C1 segment of cervical spinal cord (tissue), 14 donors: ENCODE measurements at places on chromosomes 6 and 20.

DNA sequence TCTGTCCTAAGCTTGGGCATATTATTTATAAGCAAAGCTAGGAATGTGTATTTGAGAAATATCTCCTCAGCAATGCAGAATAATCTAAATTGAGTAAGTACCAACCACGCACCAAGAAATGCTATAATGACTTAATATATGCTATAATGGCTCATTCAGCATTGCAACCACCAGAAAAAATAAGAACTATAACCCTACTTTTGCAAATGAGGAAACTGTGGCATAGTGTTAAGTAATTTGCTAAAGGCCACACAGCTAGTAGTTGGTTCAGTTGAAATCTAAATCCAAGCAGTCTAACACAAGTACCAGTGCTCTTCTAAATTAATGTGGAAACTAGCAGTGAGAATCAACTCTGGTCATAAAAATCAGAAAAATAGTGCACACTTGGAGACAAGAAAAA is 35.7 kb downstream of the HBS1L start:
- no peak for DNase-seq

DNA sequence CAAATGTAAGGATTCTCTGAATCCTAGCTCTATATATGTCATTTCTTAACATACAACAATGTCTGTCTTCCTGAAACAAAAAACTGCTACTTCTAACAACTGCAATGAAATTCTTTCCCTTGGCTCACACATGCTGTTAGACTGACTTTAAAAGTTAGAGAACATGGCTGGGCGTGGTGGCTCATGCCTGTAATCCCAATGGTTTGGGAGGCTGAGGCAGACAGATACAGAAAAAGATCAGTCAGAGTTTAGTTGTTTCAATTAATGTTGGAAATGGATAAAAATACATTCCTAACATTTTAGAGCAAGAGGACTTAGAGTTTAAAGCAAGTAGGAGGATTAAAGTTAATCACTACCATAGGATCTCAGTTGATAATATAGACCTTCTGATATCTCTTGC is 28.7 kb upstream of the KIAA1586 start:
- DNase-seq: no peak

DNA sequence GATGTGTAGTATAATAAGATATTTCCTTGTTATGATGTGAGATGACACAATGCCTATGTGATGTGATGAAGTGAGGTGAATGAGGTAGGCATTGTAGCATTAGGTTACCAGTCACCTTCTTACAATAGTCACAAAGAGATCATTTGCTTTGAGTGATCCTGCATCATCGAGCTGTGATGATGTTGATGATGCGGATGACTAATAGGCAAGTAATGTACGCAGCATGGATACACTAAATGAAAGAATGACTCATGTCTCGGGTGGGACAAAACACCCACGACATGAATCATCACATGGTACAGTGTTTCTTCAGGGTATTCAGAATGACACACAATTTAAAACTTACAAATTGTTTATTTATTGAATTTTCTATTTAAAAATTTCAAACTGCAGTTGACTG is 806.3 kb upstream of the GJE1 start:
- DNase-seq: no peak

DNA sequence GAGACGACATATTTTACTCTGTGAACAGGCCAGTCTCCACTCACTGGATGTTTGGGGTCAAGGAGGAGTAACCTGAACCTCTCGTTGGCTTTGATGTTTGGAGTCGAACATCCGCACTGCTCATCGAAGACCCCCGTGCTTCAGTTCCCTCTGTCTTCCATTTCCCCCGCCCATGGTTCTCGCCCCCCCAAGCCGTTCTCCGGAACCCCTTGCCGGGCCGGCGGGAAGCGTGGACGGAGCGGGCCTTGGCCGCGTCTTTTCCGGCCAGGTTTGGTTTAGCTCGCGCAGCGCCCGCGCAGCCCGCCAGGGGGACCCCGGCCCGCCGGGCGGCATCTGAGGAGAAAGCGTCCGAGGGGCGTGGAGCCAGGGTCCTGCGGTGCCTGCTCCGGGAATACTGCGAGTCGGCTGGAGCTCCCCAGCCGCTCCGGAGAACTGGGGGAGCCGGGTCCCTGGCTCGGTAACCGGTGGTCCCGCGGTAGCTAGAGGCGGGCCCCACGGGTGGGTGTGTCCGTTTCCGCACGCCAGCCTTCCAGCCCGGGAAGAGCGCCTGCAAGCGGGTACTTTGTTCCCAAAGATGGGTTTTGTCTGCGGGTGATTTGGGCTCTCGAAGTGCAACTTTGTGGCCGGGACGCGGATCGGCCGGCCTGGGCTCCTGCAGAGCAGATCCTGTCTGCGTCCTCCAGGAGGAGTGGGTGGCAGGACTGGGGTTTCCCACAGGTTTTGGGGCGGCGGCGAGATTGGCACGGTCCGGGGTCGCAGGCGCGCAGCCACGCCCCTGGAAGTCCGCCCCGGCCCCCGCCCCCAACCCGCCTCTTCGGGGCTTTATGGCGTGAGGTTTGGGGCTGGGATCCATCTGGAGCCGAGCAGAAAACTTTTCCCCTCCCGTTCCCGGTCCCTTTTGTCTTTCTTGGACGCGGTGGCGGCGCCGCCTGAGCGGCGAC is at the start of gene TMEM200A:
Gene TMEM200A (plus strand): TSS at position 852 of the 941 bp plus-strand sequence. CDS start 74,406 bp downstream, outside the sequence.
- peak; percentile 9 for DNase-seq

DNA sequence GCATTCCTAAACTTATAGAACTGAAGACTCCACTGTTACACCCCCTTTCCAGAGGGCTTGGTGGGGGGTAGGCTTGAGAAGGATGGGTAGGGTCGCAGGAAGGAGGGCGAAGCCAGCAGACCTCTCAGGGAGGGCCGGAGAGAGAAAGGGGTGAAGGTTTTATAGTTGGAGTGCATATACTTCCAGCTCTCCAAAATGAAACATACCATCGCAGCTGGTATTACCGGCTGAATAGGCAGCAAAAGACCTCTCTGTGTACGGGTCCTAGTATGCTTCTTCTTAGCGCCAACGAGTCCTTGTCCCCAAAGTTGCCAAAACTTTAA is 1.0 kb upstream of the VGLL2 start:
- no peak for DNase-seq

GRCh38 chr6:23111984-23112383 is 542.6 kb downstream of the HDGFL1 start:
- DNase-seq: no peak
